IPS-NIHi11 (cell line): ENCODE measurements at places on chromosomes 16 and 17.

- no peak for DNase-seq
Observed at GRCh38 chr17:80212109-80212508, 8.0 kb downstream of the SGSH start.

DNA sequence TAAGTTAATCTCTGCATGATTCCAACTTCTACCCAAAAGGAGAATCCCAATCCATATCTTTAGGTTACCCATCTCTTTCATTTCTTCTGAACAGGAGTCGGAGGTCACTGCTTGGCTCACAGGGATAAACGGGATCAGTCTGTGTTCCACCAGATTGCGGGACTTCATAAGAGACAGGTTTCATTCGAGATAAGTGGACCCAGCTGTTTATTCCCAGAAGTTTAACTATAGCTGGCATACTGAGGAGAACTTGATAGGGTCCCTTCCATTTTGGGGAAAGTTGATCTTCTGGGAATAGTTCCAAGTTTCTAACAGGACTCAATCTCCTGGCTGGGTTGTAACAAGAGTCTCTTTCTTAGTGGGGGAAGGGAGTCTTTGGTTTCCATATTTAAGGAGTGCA, 45.4 kb upstream of the ARL4D start:
- DNase-seq = no peak

DNA sequence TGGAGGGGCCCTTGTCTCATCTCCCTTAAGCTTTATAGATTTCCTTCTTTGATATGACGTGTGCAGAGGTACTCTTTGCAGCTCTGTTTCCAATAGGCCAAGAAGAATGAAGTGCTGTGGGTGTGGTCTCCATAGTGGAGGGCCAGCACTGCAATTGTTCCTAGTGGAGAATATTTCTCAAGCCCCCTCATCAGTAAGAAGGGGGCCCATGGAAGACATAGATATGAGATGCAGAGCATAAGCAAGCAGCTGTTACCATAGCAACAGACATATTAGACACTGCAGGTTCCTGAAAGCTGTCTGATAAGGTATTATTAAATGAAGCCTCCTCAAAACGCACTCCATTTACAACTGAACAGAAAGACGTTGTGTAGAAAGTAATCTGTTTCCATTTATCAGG, 240.7 kb downstream of the ZFHX3 start:
- DNase-seq = no peak

DNA sequence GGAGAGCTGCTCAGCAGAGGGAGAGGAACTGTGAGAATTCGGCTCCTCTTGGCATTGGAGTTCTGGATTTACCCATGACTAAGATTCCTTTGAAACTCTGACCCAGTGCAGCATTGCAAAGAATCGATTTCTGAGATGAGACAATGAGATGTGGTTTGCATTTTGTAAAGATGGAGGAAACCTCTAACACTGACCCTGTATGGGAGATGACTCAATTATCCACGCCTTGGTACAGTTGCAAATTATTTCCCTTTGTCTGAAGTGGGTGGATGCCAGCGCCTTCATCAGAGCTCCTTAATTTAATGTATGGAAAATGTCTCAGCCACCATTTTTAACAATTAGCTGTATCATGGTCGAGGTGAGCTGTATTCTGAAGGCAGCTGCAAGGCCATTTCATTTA, 53.4 kb downstream of the NUP93 start:
- DNase-seq = no peak

GRCh38 chr17:64718058-64718457, 56.0 kb upstream of the SMURF2 start:
- DNase-seq = no peak

- DNase-seq = no peak
Observed at GRCh38 chr16:982145-983043, 824 bp downstream of the SOX8 start.

DNA sequence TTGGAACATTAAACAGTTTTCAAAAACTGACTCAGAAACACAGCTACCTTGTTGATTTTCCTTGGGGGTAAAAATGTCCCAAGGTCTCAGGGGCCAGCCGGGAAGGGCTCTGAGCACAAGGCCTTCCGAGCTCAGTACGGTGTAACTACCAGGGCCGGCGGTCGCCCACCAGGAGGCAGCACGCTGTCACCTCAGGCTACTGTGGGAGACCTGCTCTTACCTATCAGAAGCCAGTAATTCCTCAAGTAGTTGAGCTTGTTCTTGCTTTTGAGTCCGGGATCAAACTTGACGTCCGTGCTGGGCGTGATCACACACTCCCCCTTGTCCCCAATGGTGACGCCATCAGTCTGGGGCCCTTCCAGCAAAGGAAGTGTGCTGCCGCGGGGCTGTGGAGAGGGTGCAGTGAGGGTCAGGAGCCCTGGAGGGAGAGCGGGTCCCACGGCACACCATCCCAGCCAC, 43.4 kb upstream of the ICAM2 start:
- peak; percentile 80 for DNase-seq

DNA sequence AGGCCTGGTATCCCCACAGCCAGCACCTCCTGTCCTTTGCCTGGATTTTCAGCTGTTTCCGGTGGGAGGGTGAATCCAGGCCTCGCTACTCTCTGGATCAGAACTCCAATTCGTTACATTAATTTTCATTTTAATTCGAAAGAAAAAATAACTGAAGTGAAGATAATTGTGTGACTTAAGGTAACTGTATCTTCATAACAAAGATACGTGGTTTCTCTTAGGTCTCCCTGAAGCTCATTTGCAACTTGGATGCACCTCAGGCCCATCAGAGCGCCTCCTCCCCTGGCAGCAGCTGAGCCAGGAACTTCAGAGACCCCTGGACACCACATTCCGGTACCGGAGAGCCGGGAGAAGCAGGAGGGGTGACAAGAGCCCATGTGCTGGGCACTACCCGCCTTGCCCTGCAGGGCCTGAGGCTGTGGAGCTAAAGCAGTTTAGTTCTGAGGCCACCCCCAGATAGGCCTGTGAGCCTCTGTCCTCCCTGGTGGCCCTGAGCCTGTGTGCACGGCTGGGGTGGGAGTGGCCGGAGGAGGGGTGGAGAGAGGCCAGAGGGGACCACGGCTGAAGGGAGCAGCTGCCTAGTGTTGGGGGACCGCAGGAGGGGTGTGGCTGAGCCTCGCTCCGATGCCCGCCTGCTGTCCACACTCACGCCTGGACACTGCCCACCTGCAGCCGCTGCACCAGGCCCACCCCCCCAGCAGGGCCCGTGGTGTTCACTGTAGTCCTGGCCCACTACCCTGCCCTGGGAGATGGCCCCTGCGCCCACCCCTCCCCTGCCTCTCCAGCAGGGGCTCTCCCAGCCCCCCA, 11.4 kb upstream of the DUS1L start:
- DNase-seq = no peak

- DNase-seq = no peak
Observed at GRCh38 chr17:15920758-15921239, 24.1 kb upstream of the ADORA2B start.

DNA sequence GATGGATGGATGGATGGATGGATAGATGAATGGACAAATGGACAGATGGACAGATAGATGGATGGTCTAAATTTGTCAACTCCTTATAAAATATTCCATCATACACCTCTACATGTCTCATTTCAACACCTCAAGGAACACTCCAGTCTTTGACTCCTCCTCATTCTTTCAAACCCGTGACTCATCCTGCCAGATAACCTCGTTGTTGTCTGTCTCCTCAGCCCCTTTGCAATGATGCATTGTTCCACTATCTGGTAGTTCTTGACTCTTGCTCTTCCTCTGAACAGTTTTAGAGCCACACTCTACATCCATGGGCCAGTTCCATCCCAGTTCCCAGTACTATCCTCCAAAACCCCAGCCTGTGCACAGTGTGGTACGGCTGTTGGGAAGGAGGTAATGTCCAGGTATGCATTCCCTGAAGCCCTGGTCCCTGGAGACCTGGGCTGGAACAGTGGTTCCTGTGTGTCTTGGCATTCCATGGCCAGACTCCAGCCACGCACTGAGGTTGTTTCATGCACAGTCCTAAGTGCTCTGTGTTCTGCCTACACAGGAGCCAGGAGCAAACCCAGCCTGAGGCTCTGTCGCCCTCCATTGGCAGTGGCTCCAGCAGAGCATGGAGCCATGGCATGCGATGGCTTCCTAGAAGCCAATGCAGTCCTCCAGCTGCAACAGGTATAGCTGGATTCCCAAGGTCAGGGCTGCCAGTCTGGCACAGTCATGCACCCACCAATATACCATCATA, 105.7 kb downstream of the C17orf67 start:
- DNase-seq = no peak

DNA sequence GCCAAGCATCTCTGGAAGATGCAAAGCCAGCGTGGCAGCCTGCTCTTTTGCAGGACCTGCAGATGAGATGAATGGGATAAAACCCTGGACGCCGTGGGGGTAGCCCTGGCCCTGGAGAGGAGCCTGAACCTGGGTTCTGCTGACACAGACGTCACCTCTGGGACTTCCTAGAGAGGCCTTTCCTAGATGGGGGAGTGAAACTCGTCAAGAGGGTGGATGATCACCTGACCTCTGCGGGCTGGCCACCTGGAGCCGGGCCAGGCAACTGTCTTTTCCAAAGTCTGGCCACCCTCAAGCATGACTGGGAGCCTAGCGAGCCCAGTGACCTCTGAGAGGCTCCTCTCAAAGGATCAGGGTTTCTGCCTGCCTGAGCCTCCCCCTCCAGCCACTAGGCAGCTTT, 529.0 kb downstream of the KCNJ18 start:
- no peak for DNase-seq

- no peak for DNase-seq
Observed at GRCh38 chr16:67243481-67243880, 3.8 kb downstream of the FHOD1 start.

DNA sequence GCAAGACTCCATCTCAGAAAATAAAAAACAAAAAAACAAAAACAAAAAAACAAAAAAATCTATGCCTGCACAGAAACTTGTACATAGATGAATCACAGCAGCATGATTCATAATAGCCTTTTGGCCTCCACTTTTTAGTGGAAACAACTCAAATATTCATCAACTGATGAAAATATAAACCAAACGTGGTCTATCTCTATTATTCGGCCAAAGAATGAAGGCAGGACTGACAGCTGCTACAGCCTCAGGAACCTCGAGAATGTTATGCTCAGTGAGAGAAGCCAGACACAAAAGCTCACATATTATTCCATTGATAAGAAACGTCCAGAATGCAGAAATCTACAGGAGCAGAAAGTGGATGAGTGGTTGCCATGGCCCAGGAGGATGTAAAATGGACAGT, 19.8 kb downstream of the PPL start:
- DNase-seq = no peak

- DNase-seq = no peak
Observed at GRCh38 chr16:87414251-87414680, 22.1 kb downstream of the MAP1LC3B start.

GRCh38 chr17:72342061-72342460, 221.2 kb downstream of the SOX9 start:
- DNase-seq = no peak

- DNase-seq = no peak
Observed at GRCh38 chr17:40351359-40352236, 12.9 kb downstream of the GJD3 start.

DNA sequence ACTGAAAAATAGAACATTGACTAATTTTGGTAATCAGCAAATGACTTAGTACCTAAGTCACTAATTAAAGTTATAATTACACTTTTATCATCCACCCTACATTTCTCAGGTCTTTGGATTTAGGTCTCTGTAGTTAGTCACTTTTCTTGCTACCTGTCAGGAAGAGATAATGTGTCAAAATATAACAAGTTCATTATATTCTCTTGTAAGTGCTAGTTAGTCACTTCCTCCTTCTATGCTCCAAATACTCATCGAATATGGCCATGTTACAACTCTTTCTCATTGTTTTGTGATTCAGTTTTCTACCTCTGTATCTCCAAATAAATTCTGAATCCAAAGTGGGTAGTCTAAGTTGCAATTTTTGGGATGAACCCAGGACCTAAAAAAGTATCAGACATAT, 163.5 kb upstream of the KIF2B start:
- DNase-seq = no peak

DNA sequence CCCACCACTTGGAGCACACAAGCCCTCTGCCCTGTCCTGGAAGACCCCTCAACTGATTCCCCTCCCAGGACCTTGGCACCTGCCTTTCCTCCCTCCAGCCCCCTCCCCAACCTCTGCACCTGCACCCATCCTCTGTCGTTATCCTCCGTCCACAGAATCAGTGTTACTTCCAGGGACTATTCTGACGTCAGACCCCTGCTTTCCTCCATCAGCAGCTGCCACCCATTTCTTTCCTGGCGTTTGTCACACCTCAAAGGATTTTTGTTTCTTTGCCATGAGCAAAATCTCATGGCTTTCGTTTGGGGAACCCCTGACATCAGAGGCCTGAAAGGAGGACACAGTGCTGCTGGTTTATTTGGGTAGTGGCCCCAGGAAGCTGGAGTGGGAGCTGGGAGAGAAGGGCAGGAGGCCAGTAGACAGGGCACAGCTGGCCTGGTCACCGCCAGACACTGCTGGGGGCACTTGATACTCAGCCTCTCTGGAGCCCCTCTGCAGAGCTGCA, 68.4 kb downstream of the SOCS1 start:
- DNase-seq = no peak

- peak; percentile 81 for DNase-seq
Observed at GRCh38 chr16:85202631-85203461, 90.6 kb upstream of the CIBAR2 start.

GRCh38 chr16:79528338-79528737, 72.2 kb downstream of the MAF start:
- DNase-seq = no peak

DNA sequence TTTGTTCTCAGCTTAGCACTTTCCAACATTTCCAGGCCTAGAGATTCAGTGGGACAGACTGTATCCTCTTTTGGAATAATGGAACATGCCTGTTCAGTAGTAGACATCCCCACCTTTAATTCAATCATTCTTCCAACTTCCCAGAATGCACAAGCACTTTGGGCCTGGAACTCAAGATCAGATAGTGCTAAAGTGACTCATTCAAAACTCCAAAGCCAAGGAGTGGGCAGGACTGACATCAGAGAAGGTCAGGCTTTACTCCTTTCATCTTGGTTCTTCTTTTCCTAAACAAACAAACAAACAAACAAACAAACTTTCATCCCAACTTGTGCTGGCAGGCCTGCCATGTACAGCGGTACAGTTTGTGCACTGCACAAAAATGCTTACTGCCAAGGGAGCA, 172.0 kb downstream of the AXIN2 start:
- DNase-seq = no peak

DNA sequence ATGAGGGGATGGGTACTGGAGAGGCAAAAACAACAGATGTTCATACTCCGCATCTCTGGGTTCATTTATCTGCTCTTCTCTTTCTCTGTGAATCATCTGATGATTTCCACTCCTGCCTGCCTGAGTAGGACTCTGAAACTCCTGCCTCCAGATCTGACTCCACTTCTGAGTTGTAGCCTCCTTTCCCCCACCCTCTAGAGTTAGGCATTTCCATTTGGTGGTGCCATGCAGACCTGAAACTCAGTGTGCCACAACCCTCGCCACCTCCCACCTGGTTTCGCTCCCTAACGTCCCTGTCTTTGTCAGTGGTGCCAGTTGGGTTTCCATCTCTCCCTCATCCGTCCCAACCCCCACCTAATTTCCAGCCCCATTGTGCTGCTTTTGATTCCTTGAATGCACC, 126.2 kb downstream of the PRKCB start:
- DNase-seq = no peak
